AG08396 (cell line): ENCODE measurements at places on chromosomes 4 and X.
A peak's percentile ranks its signal among the peaks of the same experiment; 100 is the strongest.

- DNase-seq: peak; percentile 77
Observed at GRCh38 chrX:70444326-70444945, at the start of gene DLG3. DLG3 (plus strand) TSS chrX:70444835; CDS start chrX:70445202, 367 bp downstream.

GRCh38 chr4:1164040-1164439 lies 8.3 kb downstream of the SPON2 start:
- no peak for DNase-seq

DNA sequence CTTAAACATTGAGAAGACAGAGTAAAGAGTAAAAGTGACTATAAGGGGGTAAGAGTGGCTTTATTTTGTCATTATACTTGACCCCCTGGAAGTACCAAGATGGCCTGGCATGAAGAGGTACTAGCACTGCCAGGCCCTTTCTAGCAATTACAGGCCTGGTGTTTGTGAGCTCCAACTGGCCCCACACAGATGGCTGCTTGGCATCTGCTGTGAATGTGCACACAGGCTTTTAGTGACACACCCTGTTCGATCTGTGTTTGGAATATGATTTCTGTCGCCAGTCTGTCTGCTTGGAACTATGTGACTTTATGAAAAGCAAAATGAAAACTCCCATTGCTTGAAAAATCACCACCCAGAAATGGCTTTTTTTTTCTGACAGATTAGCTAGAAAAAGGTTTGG lies 123.3 kb downstream of the CLCN4 start:
- no peak for DNase-seq

DNA sequence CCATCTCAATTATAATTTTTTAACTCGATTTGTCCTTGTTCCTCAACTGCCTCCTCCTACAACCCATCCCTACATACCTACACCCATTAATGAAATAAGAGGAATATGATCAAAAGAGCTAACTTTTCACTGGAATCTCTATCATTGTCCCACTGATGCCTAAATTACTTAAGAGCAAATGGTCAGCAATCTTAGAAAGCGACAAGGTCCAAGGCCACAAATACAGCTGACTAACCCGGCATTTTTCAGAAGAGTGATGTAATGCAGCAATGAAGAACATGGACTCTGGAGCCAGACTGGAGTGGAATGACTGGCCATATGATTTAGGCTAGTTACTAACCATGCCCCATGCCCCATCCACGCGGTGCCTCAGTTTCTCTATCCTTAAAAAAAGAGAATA lies 56.2 kb downstream of the PPA2 start:
- no peak for DNase-seq

GRCh38 chr4:186554914-186555827 lies at the start of gene MTNR1A:
MTNR1A (minus strand) TSS chr4:186555567; CDS start chr4:186555365, 202 bp downstream.
- DNase-seq: peak; percentile 20

- no peak for DNase-seq
Observed at GRCh38 chrX:153684467-153685155, 3.1 kb upstream of the SLC6A8 start.

DNA sequence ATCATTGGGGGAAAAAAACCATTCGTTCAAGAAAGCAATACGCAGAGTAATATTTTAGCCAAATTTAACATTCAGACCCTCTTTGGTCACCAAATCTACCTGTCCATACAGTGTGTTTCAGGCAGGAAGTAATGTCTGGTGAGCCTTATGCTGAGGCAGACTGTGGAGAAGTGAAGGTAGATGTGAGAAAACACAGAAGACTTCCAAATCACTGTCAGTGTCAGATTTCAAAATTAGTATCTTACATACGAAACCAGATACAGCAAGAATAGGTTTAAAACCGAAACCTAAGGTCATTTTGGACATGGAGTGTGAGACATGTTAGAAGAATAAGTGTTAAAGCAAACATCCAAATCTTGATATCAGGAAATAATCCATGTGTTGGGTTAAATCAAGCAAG lies 664.5 kb upstream of the HTR2C start:
- DNase-seq: no peak

- peak; percentile 45 for DNase-seq
Observed at GRCh38 chr4:16196482-16197393, 29.5 kb downstream of the TAPT1 start.
